NCI-H2107 (cell line): ENCODE measurements at places on chromosomes 2 and 18.

GRCh38 chr2:203476881-203477280 lies 58.2 kb downstream of the RAPH1 start:
- no peak for DNase-seq

DNA sequence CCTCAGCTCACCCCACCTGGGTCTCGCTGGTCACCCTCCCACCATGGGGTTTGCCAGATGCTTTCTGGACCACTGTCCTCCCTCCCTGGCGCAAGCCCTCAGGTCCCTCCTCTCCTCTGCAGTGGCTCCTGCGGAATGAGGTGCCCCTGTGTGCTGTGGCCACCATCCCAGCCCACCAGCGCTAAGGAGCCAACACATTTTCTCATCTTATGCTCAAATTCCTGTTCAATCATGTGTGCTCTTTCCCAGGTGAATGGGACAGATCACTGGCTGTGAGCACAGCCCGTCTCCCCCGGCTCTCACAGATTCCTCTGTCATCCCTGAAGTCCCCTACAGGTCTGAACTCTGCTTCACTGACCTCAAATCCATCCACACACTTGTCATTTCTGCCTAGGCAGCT lies 15.2 kb upstream of the CCDC74B start:
- DNase-seq = no peak

- no peak for DNase-seq
These were observed 22.2 kb downstream of the SKA1 start for GRCh38 chr18:50397023-50397422.

- DNase-seq = no peak
These were observed 198.1 kb downstream of the PDE1A start for GRCh38 chr2:182228741-182229140.

DNA sequence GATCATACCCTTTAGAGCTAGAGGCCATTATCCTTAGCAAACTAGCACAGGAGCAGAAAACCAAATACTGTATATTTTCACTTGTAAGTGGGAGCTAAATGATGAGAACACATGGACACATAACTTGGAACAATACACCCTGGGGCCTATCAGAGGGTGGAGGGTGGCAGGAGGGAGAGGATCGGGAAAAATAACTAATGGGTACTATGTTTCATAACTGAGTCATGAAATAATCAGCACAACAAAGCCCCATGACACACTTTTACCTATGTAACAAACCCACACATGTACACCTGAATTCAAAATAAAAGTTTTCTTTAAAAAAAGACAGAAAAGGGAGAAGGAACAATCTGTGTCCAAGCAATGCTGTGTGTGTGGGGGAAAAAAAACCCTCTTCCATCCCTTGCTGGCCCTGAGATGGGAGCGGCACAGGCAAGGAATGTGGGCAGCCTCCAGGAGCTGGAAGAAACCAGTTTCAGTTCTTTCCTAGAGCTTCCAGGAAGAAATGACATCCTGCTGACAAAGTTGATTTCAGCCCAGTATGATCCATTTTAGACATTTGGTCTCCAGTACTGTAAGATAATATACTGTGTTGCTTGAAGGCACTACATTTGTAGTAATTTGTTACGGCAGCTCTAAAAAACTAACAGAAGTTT lies 458.7 kb upstream of the CNTNAP5 start:
- DNase-seq = no peak

- DNase-seq = no peak
These were observed 12.5 kb downstream of the MOCOS start for GRCh38 chr18:36199691-36200295.

DNA sequence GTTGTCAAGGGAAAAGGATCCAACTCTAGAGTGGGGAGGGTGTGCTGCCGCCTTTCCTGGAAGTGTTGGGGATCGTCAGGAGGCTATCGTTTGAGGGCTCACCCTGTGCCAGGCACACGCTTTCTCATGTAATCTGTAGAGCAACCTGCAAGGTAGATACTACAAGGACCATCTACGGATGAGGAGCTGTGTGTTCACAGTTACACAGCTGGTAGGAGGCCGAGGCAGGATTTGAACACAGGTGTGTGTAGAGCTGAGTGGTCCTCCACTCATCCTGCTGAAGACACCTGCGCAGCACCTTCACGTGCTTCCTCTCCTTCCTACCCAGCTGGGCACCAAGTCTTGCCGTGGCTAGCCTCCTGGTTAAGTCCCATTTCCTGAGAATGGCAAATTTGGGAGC lies 68.3 kb downstream of the MARCO start:
- no peak for DNase-seq

DNA sequence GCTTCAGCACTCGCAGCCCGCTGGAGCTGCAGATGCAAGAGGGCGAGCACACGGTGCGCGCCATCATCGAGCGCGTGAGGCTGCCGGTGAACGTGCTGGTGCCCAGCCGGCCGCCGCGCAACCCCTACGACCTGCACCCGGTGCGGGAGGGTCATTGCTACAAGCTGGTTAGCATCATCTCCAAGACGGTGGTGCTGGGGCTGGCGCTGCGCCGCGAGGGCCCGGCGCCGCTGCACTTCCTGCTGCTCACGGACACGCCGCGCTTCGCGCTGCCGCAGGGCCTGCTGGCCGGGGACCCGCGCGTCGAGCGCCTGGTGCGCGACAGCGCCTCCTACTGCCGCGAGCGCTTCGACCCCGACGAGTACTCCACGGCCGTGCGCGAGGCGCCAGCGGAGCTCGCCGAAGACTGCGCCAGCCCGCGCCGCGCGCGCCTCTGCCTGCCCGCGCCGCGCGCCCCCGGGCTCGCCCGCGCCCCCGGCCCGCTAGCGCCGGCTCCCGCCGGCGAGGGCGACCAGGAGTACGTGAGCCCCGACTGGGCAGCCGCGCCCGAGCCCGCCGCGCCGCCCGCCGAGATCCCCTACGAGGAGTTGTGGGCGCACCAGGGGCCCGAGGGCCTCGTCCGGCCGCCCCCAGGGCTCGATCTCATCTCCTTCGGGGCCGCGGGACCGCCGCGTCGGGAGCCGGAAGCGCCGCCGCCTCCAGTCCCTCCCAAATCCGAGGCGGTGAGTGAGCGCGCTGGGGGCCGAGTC lies 11.8 kb downstream of the GAREM2 start:
- DNase-seq = no peak

GRCh38 chr2:98395977-98396376 lies 48.7 kb upstream of the INPP4A start:
- DNase-seq = no peak

DNA sequence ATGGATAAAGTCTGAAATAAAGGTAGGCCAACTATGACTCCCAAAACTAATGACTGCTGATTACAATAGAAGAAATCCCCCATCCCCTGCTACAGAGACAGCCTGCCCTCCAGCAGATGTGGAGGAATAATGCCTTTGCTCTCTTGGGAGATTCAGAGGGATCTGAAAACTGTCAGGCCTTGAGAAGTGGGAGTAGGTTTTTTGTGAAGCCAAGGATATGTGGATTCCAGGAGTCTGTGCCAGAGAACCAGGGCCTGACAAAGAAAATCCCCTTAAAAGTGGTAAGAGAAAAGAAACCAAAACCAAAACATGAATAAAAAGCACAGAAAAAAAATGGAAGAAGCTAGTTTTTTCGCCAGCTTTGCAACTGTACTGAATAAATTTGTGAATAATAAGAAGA lies 397.6 kb downstream of the ZNF521 start:
- no peak for DNase-seq

DNA sequence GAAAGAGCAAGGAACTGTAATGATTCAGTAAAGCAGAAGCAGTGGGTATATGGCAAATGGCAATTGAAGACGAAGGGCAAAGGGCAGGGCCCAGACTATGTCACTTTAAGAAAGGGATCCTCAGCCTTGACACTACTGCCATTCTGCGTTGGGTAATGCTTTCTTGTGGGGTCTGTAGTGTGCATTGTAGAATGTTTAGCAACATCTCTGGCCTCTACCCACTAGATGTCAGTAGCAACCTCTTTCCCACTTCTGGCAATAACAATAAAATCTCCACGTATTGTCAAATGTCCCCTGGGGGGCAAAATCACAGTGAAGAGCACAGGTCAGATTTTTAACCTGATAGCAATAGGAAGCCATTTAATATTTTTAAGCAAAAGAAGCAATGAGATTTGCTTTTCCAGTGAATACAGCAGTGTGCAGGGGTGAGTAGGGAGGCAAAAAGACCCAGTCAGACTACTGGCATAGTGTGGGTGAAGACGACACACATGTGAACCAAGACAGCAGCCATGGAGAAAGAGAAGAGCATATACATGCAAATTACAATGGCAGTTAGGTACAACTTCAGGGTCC lies 209.5 kb downstream of the DYM start:
- no peak for DNase-seq

DNA sequence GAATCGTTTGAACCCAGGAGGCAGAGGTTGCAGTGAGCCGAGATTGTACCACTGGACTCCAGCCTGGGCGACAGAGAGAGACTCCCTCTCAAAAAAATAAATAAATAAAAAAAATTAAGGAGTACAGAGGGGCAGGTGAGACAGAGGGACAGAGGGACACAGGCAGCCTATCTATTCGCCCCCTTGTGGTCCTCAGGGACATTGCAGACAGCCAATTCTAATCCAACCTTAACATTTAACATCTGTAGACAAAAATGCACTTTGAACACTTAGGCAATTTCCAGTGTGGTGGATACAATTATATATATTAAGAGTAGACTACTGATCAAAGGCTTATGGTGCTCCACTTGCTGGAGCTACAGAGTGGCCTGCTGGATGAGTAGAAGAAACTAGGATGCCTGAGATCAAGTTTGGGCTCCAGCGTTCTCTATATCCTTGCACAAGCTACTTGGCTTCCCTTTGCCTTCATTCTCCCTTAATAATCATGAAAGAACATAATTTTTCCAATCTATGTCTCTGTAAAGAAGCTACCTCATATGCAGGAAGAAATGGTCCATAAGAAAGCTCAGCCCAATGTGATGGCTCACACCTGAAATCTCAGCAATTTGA lies 8.2 kb upstream of the SMARCAL1 start:
- no peak for DNase-seq

DNA sequence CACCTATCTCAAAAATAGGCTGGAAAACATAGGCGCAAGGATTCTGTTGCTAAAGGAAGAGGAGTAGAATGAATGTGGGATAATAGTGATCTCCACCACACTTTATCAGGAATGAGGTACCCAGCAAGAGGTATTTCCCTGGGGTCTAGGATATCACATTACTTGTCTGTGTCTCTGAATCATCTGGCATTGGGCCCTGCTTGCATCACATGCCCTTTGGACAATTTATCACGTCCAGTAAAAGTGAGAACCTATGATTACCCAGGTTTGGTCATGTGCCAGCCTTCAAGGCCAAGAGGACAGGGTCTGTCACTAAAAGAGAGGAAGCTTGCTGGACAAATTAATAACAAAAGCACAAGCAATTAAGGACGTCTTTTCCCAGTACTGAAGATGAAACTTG lies 11.4 kb upstream of the TRAPPC8 start:
- DNase-seq = no peak

GRCh38 chr18:74131124-74131523 lies 16.5 kb downstream of the FBXO15 start:
- DNase-seq = no peak

GRCh38 chr2:58515827-58516573 lies 274.9 kb upstream of the FANCL start:
- DNase-seq = no peak
